Cortex of kidney (tissue), 1 donor: ENCODE measurements at places on chromosomes 3 and 15.

- no peak for DNase-seq
Measured at GRCh38 chr3:80559701-80560100, 791.9 kb upstream of the ROBO1 start.

DNA sequence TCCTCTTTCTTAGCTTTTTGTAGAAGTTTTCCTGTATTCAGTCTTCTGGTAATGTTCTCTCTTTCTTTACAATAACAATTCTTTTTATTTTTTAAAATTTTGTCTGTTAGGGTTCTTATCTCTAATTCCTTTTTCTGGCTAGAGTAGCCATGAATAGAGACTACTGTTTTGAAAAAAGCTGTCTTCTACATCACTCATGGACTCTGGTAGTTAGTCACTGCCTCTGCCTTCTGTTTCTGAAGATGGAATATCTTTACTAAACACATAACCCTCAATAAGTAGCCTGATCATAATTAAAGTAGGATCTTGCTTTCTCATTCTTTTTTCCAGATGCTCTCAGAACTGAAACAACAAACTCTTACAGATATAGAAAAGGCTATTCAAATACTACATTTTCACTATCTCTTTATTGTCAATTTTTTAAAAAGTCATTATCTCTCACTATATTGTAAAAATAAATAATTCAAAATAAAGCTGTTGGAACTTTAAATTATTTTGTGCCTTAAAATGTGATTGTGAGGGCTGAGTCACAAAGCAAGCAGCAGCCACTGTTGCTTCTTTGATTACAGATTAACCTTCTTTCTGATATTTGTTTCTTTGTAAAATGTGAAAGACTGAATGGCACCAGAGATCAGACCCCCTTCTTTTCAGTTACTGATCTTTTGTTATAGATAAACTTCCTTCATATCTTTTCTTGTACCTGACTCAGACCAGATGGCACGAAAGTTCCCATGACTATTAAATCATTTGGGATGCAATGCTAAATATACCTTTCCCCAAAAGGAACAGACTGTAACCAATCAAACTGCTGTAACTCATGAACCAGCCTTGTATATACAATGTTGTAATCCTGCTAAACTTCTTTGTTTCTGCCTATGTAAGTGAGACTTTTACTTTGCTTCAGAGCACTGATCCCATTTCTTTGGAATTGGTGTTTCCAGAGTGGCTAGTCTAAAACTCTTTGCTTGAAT is 1159.5 kb downstream of the IGSF11 start:
- no peak for DNase-seq

GRCh38 chr3:125257536-125257935 is 45.0 kb upstream of the SLC12A8 start:
- DNase-seq = no peak

- DNase-seq = no peak
Measured at GRCh38 chr3:26100176-26100575, 310.3 kb downstream of the OXSM start.

- no peak for DNase-seq
Measured at GRCh38 chr3:14935592-14936345, 11.6 kb upstream of the NR2C2 start.

DNA sequence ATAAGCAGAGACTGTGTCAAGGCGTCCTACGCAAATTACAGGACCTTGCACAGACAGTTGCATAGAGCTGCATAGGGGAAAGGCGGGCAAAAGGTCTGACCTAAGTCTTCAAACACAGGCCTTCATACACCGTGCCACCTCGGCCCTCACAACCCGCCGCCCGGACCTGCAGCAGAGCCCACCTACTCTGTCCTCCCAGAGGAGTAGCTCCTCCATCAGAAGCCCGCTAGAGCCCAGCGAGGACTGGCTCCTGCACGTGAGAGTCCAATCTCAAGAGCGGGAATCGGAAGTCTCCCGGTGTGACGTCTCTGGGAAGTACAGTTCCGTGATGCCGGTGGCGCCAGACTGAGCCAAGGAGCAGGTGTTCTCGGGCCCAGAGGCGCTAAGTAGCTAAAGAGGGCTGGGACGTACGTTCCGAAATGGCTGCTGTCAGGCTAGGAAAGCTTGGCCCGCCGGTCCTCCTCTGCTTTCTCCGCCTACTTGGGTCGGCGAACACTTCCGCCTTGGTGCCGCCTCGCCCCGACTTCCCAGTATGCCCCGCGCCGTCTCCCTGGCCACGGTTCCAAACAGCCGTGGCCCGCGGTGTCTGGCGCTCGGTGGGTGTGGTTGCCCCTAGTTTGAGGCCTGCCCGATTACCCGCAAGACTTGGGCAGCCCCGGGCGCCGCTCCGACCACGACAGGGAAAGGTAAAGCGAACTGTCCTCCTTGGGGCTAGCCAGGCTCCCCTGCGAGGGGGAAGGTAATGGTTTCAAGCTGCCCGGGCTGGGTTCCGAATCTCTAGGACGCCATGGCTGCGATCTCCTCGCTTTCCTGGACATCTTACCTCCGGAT is at the start of the genes ASTE1 and NEK11:
Gene ASTE1, minus strand, starts transcription at position 505 of the 831 bp plus-strand sequence. CDS start 1,519 bp downstream, outside the sequence.
Gene NEK11, plus strand, starts transcription at position 557 of the 831 bp plus-strand sequence. CDS start 2,832 bp downstream, outside the sequence.
- DNase-seq = no peak
